ENCODE measurements at places on chromosomes 5 and 9.
A peak's percentile ranks its signal among the peaks of the same experiment; 100 is the strongest.

DNA sequence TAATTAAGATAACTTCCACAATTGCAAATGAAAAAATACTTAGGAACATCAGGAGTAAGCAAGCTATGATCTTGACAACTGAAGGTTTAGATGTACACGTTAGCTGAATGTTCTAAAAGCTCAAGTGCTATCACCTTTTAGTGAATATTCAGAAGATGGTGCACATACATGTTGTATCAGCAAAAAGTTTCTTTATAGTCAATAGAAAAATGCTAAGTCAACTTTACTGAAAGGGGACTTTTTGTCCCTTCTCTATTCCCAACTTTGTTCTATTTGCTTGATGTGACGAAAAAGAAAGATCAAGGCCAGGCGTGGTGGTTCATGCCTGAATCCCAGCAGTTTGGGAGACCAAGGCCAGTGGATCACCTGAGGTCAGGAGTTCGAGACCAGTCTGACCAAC, 7.6 kb upstream of the RGMB start:
- DNase-seq, result no peak

- no peak for DNase-seq
These were observed 31.7 kb downstream of the UBE2QL1 start for GRCh38 chr5:6480133-6481051.

DNA sequence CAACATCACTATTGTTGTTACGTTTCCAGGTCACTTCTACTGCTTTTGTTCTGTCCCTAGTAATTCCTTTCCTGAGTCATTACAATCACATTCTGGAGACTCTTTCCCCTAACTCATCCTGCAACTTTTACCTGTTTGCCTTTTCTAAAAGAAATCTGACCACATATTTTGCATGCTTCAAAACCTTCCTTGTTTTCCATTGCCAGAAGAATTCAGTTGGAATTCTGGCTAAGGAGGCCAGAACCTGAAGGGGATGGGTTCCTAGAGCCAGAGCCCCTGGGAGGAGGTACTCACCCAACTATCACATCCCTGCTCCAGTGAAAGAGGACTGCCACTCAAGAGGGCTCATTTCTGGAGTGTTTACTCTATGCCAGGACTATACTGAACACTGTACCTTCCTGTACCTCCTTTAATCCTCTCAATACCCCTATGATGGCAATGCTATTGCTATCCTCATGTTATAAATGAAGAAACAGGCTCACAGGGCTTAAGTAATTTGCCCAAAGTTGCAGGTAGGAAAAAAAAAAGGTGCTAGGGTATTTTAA, 42.8 kb upstream of the MAST4 start:
- no peak for DNase-seq

DNA sequence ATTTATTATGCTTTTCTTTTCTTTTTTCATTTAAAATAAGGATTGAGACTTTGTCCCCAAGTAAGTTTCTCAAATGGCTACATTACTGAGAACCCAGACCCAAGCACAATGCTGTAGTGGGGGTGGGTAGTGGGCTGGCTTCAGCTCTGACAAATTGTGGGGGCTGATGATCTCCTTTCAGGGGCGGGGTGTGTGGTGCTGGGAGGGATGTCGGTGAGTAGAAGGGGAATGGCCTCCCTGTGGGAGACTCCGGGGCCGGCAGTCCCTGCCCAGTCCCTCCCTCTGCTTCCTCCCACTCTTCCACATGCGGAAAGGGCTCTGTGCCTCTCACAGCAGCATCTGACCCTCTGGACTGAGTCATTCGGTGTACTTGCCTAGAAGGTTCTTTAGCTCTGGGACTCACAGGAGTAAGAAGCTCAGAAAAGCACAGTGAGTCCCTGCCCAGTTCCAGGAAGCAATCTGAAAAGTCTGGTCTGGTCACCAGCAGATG, 14.3 kb downstream of the CD180 start:
- DNase-seq, result no peak

- no peak for DNase-seq
These were observed 55.1 kb downstream of the ASS1 start for GRCh38 chr9:130499804-130500263.

- no peak for DNase-seq
These were observed 122.7 kb downstream of the NMUR2 start for GRCh38 chr5:152282331-152282730.

DNA sequence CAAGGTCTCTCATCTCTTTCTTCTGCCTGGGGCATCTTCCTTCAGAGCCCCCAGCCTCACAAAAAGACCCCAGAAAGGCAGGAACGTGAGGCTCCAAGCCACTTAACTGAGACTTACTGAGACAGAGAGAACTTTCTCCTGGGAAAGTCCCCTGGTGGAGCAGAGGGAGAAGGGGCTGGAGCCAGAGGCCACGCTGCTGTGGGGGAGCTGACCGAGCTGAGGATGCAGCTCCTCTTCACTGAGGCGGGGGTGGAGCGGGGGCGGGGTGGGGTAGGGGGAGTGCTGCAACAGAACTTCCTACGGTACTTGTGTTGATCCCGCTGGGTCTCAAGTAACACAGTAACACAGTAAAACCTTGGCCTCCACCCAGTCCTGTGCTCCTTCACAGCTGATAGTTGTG, 204.0 kb downstream of the FSTL4 start:
- no peak for DNase-seq

DNA sequence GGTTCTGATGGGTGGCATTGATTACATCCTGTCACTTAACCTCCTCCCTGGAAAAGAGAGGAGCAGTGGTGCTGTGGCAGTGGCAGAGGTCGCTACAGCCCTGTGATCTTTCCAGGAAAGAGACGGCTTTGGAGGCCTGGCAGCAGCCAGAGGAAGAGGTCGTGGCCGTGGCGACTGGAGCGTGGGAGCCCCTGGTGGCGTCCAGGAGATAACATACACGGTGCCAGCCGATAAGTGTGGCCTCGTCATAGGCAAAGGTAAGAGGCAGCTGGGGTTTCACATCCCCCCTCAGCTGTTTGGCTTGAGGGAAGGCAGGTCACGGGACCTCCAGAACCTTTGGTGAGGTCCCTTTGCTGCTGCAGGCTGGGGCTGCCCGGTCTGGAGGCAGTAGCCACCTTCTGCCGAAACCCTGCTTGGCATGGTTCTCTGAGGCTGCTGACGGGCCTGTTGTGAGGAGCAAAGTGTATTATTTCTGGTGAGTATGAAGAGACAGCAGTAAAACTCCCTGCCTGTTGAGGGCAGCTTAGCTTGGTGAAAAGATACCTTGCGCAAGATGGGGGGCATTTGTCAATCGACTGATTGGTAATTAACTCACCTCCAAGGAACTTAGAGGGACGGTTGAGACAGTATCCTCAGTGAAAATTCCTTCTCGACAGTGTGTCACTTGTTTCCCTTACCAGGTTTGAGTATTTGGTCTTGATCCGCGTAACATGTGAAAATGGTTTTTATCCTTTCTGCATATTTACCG, 38.0 kb upstream of the PRDM12 start:
- DNase-seq, result no peak

GRCh38 chr9:138057726-138058125, 180.1 kb downstream of the CACNA1B start:
- DNase-seq, result peak; percentile 45

- no peak for DNase-seq
These were observed 148.3 kb upstream of the PIK3R1 start for GRCh38 chr5:68067291-68067690.

- no peak for DNase-seq
These were observed 92.6 kb upstream of the LMX1B start for GRCh38 chr9:126521089-126521488.

GRCh38 chr9:70472268-70473249, 58.1 kb upstream of the KLF9 start:
- DNase-seq, result no peak

All from activated effector memory CD4-positive, alpha-beta T cell treated with anti-CD3 and anti-CD28 coated beads, Interleukin-2, amount 50 U/mL, for 16 hours (primary cell).